Fibroblast of villous mesenchyme (primary cell): ENCODE measurements at places on chromosomes 4 and X. TPM values are rescaled to one million over a fixed set of nuclear protein-coding genes. Genes with fewer than 3 reads are reported as not detected.

GRCh38 chrX:23694606-23695005 lies 27.3 kb downstream of the PRDX4 start:
- DNase-seq: peak; percentile 56

DNA sequence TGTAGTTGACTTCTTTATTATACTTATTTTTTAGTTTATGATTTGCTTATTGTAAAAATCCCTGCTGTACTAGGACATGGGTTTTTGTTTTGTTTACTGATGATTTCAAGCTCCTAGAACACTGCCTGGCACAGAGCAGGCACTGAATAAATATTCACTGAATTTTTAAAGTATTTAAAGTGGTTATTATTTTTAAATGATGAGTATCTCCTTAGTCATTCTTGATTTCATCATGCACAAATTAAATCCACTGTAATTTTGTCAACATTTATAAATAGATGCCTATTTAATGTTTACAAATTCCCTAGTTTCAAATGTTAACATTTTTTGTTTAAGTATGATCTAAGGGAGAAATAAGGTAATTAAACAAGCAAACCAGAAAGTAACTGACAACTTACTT lies 367.9 kb upstream of the SLIT2 start:
- DNase-seq: peak; percentile 43

DNA sequence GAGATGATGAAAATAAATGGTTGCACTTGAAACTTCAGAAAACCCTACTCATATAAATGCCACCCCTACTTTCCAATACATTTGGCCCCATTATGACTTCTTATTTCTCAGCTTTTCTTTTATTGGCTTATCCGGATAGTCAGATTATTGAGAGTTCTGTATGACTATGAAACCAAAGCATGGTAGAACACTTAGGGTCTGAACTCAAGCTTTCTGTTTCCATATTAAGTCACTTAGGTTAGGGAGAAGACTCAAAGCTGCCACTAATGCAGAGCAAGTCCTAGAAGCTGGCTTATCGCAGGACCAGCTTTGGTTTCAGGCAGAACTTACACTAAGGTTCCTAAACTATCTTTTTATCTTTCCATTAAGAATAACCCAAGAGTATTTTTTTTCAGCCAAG lies 229.9 kb upstream of the CPEB2 start:
- no peak for DNase-seq

GRCh38 chrX:28582511-28582910 lies 4.7 kb upstream of the IL1RAPL1 start:
- DNase-seq: no peak

DNA sequence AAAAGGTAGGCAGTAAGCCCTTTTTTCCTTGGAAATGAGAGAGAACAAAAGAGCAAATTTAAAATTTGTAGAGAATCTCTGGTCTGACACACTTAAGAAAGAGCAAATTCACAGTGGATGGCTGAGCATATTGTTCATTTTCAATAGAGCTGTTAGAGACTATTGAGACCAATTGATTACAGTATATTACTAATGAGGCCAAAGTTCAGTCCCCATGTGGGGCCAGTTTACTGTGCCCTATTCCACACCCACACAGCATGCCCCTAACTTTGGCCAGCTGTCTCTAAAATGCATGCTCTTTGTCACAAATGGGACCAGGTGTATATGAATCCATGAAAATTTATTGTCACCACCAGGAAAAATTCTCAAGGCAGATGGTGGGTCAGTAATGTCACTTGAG lies 470.5 kb downstream of the PCDH7 start:
- DNase-seq: no peak

DNA sequence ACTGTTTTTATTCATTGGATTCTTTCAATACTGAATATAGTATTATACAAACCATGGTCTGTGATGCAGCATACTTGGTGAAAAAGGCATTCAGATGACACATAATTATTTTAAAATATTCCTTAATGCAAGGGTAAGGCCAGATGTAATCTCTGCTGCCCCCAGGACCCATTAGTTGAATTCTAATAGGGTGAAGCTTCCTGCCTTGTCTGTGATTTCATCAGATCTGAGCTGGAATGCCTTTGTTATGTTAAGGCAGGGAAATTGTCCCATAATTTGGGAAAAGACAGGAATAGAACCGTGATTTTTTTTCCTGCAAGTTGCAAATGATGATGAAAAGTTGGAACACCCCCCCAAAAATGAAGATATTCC lies 26.1 kb downstream of the ZRSR2 start:
- DNase-seq: no peak

GRCh38 chrX:136778020-136778419 lies 2.7 kb downstream of the ARHGEF6 start:
- DNase-seq: no peak

DNA sequence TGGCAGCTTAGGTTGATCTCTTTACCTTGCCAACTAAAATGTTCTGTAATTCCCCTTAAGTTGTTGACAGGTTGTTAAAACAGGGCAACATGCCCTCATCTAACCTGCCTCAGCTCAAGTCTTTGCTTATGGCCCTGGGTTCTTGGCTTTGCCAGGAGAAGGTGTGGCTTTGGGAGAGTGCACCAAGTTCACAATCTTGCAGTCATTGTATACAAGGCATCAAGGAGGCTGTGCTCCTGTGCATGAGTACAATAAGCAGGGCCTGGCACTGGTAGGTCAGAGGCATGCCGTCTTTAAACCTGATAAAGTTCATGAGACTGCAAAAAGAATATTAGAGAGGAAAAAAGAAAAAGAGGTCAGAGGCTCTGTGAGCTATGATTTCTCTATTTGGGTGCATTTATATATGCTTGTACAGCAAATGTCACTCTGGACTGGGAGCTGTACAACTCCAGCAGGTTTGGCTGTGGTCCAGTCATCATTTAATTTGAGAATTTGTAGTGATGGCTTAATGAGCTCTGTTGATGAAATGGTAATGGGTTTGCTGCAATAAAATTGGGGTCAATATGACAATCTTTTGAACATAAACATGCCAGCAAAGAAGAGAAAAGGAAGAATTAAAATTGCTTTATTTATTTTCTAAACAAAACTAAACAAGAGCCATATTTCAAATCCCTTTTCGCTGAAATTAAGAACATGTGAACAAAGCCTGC lies 30.3 kb downstream of the AREG start:
- DNase-seq: peak; percentile 17

DNA sequence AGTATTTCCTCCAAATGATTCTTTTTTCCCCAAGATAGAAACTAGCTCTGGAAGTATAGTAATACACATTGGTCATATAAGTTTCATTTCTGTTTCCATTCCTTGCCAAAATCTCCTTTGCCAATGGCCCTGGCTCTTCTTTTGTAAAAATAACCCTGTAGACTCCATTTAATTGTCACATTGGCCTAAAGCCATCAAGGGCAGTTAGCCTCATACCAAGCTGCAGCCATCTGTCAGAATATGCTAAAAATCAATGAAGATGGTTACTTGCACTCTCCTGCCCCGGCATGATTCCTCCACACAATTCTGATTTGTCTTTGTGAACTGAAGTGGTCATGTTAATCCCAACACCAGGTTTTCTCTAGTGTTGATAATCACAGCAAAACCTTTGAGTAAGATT lies 380.5 kb downstream of the SH2D1A start:
- no peak for DNase-seq

- DNase-seq: peak; percentile 17
Observed at GRCh38 chrX:38726612-38727011, 74.6 kb upstream of the MID1IP1 start.

DNA sequence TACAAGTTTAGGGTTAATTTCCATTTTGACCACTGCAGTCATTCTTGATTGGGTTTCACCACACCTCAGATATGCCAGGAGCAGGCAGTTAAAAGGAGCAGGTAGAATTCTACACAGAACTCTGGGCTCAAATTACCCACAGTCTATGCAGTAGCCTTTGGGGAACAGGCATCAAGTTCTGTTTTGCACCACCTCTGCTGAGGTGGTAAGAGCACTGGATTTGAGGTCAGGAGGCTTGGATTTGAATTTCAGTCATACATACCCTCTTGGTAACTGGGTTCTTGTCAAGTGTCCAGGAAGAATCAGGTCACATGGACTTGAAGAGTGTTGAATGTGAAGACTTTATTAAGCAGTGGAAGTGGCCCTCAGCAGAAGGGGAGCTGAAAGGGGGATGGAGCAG lies 40.4 kb upstream of the PGK1 start:
- no peak for DNase-seq

DNA sequence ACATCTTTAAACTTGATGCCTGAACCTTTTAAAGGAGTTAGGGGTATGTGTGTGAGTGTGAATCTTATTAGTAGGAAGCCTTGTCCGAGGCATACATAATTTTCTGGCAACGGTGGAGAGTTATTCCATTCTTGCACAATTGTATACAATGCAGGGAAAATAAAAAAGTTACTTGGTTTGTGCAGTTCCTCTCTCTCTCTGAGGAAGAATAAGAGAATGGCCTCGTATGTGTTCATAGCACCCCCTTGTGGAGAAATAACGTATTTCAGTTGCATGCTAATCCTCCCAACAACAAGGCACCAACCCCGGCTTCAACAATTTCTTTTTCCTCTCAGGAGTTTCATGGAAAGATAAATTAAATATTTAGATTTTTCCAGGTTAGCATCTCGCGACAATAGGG lies 33.7 kb upstream of the FGF13 start:
- peak; percentile 43 for DNase-seq

DNA sequence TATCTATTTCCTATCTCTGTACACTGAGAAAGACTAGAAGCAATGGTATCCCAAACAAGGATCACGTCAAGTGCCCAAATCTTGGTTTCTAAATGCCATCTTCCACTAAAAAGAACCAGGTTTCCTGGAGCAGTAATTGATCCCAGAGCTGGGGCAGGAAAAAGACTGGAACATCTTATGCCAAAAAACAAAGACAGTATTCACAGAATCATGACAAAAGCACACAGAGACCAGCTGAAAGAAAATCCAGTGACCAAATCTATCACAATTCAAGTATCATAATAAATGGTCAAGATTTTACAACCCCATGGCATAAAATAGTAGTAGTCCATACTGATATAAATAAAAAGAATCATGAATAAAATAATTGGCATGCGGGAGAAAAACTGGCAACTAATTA lies 44.9 kb downstream of the CENPC start:
- no peak for DNase-seq

The NEUROG2 gene
- total RNA-seq: not detected in 2 replicates

The CCKAR gene
- total RNA-seq: 0.43 TPM in 1 of 2 replicates, not detected in the other

The AASDH gene
- 12.2 and 25.5 TPM in 2 replicates for total RNA-seq

The PTCHD1 gene
- total RNA-seq: under 0.01 TPM in 1 of 2 replicates, not detected in the other

The FGFBP2 gene
- total RNA-seq: not detected in 2 replicates

The GAGE2A gene
- total RNA-seq: not detected in 2 replicates

The SPANXB1 gene
- total RNA-seq: not detected in 2 replicates

The UGT2B10 gene
- not detected in 2 replicates for total RNA-seq

The GAGE12J gene
- not detected in 2 replicates for total RNA-seq

The VEGFD gene
- under 0.01 TPM in 1 of 2 replicates, not detected in the other for total RNA-seq

The TMSB15A gene
- total RNA-seq: 1.7 and 3.9 TPM in 2 replicates
